ENCODE measurements at places on chromosomes 5 and 9. TPM values are rescaled to one million over a fixed set of nuclear protein-coding genes. Genes with fewer than 3 reads are reported as not detected.

The TMC1 gene
- not detected for total RNA-seq

The FAM221B gene
- total RNA-seq: not detected

The FCN2 gene
- not detected for total RNA-seq

The RNF208 gene
- 1.8 TPM for total RNA-seq

The DND1 gene
- total RNA-seq: 0.72 TPM

The REEP2 gene
- total RNA-seq: 6.2 TPM

All from A549 treated with dexamethasone at 1 μM for 4 hours (cell line).